T-helper 22 cell (primary cell): ENCODE measurements at places on chromosomes 5 and 9.

DNA sequence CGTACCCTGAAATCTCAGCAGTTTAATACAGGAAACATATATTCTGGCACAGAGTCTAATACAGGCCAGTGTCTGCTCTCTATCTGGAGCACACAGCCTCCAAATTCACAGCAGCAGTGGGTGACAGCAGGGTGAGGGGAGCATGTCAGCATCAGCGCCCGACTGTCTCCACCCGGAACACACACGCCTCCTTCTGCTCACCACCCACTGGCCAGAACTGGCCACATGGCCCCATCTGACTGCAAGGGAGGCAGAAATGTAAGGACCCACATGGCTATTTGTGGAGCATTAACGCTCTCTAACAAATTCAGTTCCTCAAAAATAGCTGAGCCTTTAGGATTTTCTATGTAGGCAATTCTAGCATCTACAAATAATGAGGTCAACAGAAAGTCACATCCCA lies 24.6 kb downstream of the UBE2QL1 start:
- DNase-seq = no peak

- no peak for DNase-seq
Measured at GRCh38 chr9:90631964-90632363, 10.7 kb downstream of the DIRAS2 start.

DNA sequence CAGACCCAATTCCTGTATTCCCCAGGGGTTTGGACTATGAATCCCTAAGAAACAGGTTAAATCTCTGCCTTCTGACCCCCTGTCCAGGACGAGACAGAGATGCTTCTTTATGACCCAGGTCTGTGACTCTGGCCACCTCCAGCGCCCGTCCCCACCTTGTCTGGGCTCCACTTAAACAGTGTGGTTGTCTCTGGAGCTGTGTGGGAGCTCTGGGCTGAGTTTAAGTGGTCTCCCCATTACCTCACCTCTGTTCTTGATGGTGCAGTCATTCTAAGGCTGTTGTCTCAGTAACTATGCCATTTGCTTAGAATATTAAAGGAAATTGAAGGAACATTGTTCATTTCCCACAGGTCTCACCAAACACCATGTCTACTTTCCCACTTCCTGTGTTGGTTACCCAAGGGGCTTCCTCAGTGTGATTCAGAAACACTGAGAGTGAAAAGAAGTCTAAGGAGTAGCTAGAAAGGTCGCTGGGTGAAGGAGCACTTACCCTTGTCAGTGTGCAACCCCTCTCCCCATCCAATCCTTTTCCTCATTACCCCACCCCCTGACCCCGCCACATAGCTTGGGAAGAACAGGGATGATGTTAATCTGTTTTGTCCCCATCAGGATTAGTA lies 127.8 kb upstream of the CKMT2 start:
- no peak for DNase-seq

GRCh38 chr5:76341651-76342334 lies 61.3 kb upstream of the IQGAP2 start:
- DNase-seq = no peak

DNA sequence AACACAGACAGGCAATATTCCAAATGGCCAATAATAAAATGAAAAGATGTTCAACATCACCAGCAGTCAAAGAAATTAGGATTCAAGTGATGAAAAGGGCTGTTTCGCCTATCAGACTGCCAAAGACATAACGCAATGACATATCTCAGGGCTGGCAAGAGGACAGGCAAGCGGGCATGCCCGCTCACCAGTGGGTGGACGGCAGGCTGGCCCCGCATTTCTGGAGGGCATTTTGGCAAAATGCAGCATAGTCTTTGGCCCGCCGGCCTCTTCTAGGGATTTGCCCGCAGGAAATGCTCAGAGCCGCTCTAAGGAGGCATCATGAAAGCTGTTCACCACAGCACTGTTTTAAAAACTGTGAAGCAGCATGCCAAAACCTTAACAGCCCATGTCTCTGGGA lies 1.4 kb upstream of the PPP1R26 start:
- no peak for DNase-seq

DNA sequence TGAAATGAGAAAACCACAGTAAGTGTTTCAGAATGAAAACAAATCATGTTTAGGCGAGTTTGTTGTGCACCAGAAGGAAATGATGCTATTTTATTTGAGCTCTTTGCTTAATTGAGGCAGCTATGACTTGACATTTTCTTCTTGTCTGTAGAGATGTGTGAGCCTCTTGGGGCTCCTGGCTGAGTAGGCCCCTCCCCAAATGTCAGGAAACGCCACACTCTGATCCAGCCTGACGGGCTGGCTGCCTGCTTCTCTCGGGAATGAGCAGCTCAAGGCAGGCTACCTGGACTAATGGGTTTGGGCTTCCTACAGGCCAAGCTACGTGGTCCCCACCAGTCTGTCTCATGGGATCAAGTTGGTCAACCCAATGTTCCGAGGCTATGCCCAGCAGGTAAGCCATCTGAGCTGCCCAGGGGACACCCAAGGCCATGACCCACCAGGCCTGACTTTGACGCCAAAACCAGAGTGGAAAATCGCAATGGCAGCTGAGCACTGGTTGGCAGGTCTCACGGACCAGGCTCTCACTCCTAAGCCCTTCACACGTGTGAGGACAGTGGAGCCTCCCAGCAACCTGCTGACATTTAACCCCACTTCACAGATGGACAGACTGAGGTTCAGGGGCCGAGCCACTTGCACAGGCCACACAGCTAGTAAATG lies 29.9 kb downstream of the USP20 start:
- no peak for DNase-seq

DNA sequence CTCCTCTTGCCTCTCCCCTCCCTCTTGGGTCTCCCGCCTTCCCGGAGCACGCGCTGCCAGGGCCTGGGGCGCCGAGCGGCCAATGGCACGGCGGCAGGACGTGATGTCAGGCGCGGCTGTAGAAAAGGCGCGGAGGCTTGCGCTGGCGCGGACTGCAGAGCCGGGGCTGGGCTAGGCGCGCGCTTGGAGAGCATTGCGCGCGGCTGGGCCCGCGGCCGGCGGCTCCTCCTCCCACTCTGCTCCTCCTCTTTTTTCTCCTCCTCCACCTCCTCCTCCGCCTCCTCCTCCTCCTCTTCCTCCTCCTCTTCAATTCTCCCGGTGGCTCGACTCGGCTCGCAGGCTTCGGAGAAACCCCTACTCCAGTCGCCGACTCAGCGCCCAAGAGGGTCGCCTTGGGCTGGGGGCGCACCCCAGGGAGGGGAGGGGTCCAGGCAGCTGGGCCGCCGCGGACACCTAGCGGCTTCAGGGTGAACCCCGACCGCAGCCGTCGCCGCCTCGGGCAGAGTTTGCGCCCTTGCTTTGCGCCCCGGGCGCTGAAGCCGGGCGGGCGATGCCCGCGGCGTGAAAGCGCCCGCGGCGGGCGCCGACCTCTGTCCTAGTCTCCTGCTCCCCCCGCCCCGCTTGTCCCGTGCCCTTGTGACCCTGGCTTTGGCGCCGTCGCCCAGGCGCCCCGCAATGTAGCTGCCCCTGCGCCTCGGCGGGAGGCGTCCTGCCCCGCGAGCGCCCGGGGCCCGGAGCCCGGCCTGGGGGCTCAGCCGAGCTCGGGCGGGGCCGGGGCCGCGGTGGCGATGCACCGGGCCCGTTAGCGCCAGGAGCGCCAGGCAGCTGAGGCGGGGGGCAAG lies at the start of gene LHX2:
Gene LHX2 (plus strand): TSS at position 309 of the 842 bp plus-strand sequence. CDS start 581 bp downstream, outside the sequence.
- no peak for DNase-seq

GRCh38 chr5:93249651-93250289 lies 331.2 kb downstream of the NR2F1-AS1 start:
- no peak for DNase-seq

GRCh38 chr9:129617167-129617566 lies 3.7 kb downstream of the C9orf50 start:
- no peak for DNase-seq

DNA sequence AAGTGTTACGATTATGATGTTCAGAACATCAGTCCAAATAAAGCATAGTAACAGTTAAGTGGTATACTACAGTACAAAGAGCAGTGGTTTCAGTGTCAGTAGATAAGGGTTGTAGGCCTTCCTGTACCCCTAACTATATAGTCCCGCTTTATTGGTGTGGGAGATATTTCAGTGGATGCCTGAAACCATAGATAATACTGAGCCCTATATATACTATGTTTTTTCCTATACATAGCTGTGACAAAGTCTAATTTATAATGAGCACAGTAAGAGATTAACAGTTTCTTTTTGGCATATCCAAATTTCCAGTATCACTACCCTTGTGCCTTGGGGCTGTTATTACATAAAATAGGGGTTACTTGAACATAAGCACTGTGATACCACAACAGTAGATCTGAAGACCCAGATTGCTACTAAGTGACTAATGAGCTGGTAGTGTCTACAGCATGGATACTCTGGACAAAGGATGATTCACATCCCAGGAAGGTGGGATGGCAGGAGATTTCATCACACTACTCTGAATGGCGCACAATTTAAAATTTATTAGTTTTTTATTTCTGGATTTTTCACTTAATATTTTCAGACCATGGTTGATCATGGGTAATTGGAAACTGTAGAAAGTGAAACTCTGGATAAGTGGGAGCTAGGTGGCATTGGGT lies 119.3 kb downstream of the RPS23 start:
- DNase-seq = no peak

DNA sequence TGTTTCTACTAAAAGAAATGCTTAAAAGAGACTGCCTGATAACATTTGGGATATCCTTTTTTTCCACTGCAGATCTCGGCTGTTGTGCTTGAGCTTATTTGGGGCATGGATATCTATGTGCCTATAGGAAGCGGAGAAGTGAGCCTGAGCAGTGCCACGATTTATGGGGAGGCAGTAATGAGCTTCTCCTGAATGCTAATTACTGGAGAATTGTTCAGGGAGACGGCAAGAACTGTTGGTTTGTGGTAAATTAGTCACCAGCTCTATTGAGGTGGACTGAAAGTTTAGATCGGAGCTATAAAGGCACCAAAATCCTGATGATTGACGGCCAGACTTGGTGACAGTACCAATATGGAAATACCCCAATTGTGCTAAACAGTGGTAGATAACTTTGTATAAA lies 186.5 kb downstream of the ARHGEF28 start:
- DNase-seq = no peak

- no peak for DNase-seq
Measured at GRCh38 chr9:95077766-95078370, 239.6 kb downstream of the FANCC start.

DNA sequence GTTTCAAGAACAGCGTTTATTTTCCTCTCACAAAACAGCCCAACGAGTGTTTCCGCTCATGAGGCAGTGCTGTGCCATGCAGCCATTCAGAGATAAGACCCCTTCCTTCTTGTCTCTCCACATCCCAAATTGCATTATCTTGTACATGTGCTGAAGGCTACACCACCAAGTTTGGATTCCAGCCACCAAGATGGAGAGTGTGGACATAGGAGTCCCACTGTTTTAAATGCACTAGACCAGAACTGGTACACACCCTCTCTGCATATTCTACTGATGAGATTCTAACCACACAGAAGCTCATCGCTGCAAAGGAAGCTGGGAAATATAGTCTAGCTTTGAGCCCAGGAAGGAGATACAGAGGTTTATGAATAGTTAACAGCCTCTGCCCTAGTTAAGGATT lies 509.4 kb downstream of the NFIB start:
- no peak for DNase-seq

DNA sequence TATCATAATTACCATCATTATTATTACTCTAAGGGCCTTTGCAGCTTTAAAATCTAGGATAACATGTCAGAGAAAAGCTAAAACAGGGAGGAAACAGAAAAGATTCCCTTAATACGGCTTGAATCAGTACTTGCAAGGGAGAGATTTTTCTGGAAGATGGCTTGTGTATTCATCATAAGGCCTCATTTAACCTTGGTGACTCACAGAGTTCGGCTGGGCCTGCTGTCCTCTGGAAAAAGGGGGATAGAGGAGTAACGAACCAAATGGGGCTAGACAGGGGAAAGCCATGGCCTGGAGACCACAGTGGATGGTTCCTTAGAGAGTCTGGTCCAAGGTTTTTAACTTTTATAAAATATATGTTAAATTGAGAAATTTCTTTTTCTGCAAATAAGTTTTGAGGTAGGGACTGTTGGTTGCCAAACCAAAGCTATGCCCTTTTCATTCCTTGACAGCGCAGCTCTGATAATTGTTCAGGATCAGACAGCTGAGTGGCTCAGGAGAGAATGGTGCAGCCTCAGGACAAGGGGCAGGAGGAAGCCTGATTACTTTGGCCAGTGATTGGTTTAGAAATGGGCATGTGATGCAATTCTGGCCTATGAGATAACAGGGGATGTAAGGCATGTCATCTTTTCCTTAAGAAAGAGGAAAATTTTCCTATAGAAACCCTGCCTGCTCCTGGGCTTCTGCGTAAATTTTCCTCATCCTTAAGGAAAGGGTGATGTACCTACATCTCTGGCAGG lies 25.6 kb upstream of the GSN start:
- DNase-seq = no peak

GRCh38 chr5:171980792-171981191 lies 25.6 kb downstream of the FBXW11 start:
- no peak for DNase-seq

- DNase-seq = no peak
Measured at GRCh38 chr9:38182321-38182720, 113.3 kb upstream of the SHB start.

- no peak for DNase-seq
Measured at GRCh38 chr9:134036130-134036529, 10.8 kb downstream of the BRD3OS start.

GRCh38 chr5:32713770-32714381 lies 2.8 kb downstream of the NPR3 start:
- DNase-seq = no peak

GRCh38 chr5:78813286-78813685 lies 164.7 kb upstream of the LHFPL2 start:
- DNase-seq = no peak

- DNase-seq = no peak
Measured at GRCh38 chr9:137685741-137686420, 67.1 kb downstream of the EHMT1 start.

GRCh38 chr9:128405077-128405779 lies 15.4 kb upstream of the CERCAM start:
- no peak for DNase-seq

GRCh38 chr5:911601-912000 lies 18.9 kb downstream of the TRIP13 start:
- DNase-seq = no peak

DNA sequence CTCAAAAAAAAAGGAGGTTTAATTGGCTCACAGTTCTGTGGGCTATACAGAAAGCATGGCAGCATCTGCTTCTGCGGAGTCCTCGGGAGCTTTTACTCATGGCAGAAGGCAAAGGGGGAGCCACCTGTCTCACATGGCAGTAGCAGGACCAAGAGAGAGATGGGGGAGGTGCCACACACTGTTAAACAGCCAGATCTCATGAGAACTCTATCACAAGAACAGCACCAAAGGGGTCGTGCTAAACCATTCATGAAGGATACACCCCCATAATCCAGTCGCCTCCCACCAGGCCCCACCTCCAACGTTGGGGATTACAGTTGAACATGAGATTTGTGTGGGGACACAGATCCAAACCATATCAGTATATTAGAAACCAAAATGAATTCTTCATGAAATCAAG lies 28.3 kb upstream of the CXXC5 start:
- DNase-seq = no peak

- DNase-seq = no peak
Measured at GRCh38 chr9:119793218-119793617, 424.0 kb upstream of the BRINP1 start.
